Ascending aorta (tissue), 2 donors: ENCODE measurements at places on chromosomes 6 and 20.
A peak's percentile ranks its signal among the peaks of the same experiment; 100 is the strongest.

DNA sequence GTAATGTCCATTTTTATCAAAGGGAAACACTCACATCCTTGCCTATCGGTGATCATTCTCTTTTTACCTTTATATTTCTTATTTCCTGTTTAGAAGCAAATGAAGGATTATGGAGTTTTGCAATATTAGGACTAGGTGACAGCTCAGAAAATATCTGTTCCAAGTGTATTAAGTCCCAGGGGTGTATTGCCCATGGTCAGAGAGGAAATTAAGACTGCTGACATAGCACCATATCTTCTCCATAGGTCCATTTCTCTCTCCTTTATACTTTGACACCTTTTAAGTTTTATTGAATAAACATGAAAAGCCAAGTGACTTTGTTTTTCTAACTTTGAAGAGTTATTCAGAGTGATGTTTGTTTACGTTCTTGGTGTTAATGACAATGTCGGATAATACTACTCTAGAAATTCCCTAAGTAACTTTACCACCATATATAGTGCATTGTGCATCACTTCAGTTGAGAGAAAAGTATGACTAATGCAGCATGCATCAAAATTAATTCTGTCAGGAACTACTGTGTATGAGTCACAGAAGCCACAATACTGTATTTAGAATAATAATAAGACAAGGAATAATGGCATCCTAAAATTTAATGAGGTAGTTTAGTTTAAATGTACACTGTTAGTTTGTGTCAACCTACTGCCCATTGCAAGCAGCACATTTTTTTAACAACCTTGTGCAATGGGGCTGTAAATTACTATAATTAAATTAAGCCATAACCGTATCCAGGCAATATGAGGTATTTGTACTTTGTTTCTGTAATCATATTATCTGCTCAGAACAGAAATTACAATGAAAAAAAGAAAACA, 474.4 kb upstream of the RNF217 start:
- DNase-seq: no peak

DNA sequence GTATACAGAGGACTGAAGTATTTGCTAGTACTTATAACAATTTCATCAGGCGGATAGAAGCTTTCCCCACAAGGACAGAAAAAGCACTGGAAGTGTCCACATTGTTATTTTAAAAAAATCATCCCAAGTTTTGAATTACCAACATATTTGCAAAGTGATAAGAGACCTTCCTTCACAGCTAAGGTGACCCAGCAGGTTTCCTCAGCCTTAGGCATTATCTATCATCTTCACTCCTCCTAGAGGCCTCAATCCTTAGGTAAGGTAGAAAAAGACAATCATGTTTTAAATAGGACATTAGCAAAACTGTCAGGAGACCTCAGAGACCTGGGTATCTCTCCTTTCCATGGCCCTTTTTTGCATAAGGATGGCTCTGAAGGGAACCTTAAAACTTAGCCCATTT, 72.5 kb upstream of the CHD6 start:
- no peak for DNase-seq

GRCh38 chr20:14924433-14924832, 587.0 kb upstream of the FLRT3 start:
- DNase-seq: no peak

- no peak for DNase-seq
Observed at GRCh38 chr20:6496874-6497273, 270.6 kb upstream of the BMP2 start.

GRCh38 chr20:3701061-3701998, 11.1 kb downstream of the SIGLEC1 start:
- no peak for DNase-seq

GRCh38 chr6:30847421-30847970, 36.8 kb upstream of the DDR1 start:
- peak; percentile 48 for DNase-seq

GRCh38 chr20:38635721-38636288, 34.2 kb downstream of the ARHGAP40 start:
- no peak for DNase-seq

- DNase-seq: no peak
Observed at GRCh38 chr6:31615748-31616147, 714 bp downstream of the AIF1 start.

GRCh38 chr6:85383042-85383441, 66.8 kb upstream of the NT5E start:
- DNase-seq: no peak

- no peak for DNase-seq
Observed at GRCh38 chr20:37408302-37409193, 62.6 kb downstream of the SRC start.

DNA sequence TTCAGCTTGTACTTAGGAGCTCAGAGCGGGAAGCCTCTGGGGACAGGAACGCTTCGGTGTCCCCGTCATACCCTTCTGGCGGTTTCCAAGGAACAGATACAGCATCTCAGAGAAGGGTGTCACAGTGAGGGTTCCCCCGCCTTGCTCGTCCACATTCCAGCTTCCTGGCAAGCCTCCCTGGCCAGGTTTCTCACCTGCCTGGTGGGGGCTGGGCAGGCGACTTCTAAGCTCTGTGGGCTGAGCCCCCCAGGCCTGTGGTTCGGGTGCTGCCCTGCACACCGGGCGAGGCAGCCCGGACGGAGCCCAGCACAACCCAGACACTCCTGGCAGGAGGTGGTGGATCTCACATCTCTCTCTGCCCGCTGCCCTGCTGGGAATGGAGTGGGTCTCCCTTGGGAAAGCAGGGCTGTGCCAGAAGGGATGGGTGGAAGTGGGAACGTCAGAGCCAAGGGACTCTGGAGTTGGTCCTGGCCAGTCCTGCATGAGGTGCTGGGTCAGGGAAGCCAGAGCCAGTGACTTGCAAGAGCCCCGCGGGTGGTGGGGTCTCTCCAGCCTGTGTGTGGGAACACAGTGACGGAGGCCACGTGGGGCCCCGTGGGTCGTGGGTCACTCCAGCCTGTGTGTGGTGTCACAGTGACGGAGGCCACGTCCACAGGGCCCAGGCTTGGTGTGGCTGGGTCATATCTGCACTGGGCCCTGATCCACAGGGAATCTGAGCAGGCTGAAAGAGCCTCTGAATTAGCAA, 47.7 kb upstream of the SMOC2 start:
- no peak for DNase-seq

DNA sequence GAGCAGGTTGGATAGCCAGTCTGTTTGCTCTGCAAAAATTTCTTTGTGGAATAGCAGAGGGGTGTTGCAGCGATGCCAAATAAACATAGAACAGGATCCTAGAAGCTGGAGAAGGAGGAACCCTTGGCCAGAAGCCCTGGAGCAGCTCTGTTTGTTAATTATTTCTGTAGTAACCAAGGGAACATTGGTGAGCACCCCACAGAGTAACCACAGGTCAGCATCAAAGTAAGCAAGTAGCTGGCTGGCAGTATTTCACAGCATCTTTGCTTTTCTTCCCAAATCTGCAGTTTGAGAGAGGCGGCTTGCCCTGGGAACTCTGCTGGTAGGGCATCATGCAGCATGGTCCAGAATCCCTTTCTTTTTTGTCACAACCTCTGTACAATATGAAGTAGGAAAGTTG, 12.7 kb upstream of the APMAP start:
- DNase-seq: peak; percentile 35

DNA sequence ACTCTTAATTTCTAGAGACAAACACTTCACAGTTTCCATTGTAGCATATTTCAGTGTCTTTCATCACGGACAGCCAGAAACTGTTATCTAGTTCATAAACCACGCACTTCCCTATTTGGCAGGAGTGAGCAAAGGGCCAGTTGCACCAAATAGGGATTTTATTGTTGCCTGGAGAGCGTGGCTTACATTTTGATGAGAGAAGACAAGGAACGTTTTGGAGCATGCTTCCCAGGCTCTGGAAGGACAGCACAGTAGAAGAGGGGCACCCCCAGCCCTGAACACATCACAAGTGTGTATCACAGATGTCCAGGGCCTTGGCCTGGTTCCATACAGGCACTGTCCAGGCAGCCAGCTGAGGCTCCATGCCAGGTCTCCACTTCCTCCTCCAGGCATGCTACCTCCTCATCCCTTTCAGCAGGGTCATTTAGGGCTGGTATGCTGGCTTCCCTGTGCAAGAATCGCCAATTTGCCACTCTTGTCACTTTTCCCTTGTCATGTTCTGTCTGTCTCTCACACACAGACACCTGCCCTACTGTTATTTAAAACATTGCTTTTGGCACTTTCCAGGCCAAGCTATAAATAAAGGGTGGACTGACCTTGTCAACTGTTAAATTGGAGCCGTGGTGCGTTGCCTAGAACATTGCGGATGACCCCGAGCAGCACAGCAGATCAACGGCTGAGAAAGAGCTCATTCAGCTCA, 235.0 kb upstream of the GMDS start:
- DNase-seq: no peak

GRCh38 chr20:2140561-2140960, 38.9 kb downstream of the STK35 start:
- DNase-seq: no peak

DNA sequence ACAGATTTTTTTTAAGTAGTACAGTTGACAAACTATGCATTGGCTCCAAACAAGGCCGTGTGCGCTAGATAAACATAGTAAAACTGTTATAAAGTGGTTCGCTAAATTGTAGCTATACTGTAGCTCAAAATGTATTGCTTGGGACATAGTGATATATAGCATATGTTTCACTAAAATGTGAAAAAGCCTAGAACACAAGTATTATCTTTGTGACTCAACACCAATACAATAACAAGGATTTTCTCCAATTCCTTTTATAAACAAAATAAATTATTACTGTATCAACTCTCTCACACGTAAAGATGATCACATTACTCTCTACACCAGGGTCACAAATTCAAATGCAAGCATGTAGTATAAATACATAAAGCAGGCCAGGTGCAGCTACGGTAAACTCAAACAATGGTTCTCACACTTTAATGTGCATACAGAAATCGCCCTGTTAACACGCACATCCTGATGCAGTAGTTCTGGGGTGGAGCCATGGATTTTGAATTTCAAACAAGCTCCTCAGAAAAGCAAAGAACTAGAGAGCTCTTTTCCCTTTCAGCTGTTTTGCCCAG, 214.6 kb downstream of the GMDS start:
- no peak for DNase-seq

DNA sequence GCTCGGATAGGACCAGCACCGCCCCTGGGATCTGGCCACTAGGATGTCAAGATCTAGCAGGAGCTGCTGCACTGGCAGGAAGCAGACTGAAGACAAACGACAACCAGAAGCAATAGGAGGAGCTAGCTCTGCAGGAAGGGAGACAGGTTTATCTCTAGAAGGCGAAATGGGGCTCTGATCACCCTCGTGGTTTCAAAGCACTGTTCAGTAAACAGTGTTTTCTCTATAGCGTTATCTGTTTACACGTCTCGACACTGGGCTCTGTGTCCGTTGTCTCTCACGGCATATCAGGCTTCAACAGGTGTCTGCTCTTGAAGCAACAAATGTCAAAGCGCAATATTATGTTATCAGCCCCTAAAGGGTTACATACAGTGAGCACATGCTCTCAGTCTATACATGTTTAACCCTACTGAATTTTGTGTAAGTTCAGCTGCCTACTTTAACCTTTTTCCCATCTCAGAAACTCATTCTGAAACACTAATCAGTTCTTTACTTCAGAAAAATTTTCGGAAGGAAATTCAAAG, 23.8 kb downstream of the TMEM14B start:
- no peak for DNase-seq

- DNase-seq: no peak
Observed at GRCh38 chr6:36053878-36054277, 26.3 kb downstream of the MAPK14 start.

DNA sequence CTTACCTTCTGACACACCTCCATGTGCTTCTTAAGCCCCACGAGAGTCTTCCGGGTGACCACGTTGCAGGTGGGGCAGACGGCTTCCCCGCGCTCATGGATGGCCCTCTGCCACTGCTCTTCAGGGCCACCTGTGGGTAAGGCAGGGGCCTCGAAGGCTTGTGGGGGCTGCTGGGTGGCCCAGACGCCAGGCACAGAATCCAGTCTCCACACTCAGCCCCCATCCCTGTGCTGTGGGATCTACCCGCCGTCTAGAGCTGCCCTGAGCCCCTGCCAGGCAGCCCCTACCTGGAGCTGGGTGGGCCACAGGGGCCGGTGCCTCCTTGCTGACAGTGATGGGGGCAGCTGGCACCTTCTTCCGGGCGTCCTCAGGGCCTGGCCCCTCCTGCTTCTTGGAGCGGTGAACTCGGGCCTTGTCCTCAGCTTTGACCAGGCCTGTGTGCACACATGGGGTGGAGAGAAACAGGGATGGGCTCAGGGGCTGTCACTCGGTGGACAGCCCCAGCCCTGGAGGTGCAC, 5.9 kb downstream of the ZNF512B start:
- no peak for DNase-seq

- no peak for DNase-seq
Observed at GRCh38 chr20:61849822-61850221, 215.9 kb downstream of the TAF4 start.

DNA sequence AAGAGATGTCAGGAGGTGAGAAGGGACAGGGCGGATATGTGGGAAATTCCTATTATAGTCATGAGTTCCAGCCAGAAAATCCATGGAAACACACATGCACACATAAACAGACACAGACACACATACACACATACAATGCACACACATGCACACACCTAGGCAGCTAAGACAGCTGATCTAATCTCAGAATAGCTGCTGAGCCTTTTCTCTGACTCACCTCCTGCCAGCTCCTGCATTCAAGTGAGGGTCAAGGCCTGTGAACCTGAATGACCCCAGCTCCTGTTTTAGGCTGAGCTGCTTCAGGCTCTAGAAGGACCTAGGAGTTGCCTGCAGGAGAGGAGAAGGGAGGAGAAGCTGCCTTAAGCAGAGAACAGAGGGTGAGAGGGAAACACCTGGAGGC, 21.6 kb upstream of the RAET1L start:
- no peak for DNase-seq

DNA sequence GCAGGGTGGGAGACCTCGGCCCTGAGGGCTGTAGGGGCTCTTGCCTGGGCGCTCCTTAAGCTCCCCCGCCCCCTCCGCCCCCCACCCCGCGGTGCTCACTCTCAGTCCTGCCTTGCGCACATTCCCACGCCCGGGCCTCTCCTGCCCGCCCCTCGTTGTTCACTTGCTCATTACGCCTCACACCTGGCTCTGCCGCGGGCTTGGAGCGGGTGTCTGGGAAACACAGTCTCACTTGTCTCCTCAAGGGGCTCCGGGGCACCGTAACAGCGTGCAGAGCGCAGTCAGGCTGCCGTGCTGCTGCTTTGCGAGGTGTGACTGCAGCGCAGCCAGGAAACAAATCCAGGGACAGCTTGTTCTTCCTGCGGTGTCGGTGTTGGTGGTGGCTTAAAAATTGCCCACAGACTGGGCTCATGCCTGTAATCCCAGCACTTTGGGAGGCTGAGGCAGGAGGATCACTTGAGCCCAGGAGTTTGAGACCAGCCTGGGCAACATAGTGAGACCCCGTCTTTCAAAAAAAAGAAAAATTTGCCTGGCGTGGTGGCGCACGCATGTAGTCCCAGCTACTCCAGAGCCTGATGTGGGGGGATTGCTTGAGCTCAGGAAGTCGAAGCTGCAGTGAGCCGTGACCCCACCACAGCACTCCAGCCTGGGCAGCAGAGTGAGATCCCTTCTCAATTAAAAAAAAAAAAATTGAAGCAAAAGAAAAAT, 4.6 kb downstream of the NPBWR2 start:
- DNase-seq: no peak

GRCh38 chr6:31128093-31128676, 7.9 kb upstream of the CDSN start:
- DNase-seq: no peak
